ENCODE measurements at places on chromosomes 13 and 19.

DNA sequence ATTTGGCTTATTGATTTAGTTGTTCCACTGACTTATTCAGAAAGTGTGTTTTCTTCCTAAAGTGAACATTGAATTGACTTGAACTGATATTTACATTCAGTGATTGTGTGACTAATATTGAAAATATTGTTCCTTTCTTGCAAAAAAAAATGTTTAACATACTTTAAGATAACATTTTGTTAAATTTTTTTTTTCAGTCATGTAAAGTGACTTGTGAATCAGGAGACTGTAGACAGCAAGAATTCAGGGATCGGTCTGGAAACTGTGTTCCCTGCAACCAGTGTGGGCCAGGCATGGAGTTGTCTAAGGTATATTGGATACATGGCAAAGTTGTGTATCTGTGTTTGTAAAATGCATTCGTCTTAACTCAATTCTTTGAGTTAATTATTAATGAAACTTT lies 22.9 kb downstream of the TNFRSF19 start:
- DNase-seq: no peak

GRCh38 chr13:73603646-73604045 lies 530.6 kb downstream of the KLF12 start:
- no peak for DNase-seq

GRCh38 chr19:17626456-17627015 lies 61.6 kb downstream of the UNC13A start:
- no peak for DNase-seq

GRCh38 chr13:40101708-40102359 lies 446.4 kb downstream of the COG6 start:
- no peak for DNase-seq

GRCh38 chr13:93080166-93080565 lies 146.4 kb upstream of the GPC6 start:
- no peak for DNase-seq

All from AG04449 (cell line).